ENCODE measurements at places on chromosomes 4 and X.

DNA sequence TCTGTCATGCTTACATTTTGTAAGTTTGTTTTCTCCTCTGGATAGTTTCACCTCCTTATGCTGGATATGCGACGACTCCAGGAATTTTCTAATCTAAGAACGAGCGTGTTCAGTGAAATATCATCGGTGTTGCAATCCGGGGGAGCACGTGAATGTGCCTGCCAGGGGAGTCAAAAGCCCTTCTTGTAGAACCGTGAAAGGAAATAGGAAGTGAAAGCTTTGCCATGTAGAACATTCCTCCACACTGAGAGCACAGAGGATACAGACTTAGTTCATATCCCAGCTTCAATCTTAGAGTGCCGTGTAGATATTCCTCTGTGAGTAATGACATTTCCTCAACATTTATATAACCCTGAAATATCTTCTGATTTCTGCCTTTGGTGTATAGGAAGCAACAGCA, 121.2 kb downstream of the VEGFC start:
- no peak for DNase-seq

DNA sequence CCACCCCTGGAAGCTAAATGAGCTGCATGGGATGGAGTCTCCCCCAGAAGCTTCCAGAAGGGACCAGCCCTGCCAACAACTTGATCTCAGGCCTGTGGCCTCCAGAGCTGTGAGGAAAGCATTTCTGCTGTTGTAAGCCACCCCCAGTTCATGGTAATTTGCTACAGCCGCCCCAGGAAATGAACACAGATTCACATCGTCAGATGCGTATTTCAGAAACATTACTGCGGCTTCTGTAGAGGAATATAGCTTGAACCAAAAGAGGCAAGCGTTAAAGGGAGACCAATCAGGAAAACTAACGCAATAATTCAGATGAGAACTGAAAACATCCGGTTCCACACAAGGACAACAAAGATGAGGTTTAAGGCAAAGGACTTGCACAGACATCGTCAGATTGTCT, 128.4 kb upstream of the TBL1X start:
- no peak for DNase-seq

- DNase-seq, result no peak
These were observed 32.9 kb downstream of the SETD7 start for GRCh38 chr4:139523076-139523475.

DNA sequence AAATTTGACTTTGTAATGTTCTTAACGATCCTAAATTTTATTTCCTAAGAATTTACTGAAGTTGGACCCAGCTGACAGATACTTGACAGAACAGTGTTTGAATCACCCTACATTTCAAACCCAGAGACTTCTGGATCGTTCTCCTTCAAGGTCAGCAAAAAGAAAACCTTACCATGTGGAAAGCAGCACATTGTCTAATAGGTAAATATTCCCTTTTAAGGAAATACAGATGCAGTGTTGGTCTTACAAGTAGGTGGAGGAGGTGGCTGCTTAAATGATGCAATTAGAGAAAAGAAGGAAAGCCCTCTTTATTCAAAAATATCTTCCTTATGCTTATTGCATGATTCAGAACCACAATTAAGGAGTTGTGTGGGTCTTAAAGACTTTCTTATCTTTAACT, 73.5 kb downstream of the RS1 start:
- no peak for DNase-seq

DNA sequence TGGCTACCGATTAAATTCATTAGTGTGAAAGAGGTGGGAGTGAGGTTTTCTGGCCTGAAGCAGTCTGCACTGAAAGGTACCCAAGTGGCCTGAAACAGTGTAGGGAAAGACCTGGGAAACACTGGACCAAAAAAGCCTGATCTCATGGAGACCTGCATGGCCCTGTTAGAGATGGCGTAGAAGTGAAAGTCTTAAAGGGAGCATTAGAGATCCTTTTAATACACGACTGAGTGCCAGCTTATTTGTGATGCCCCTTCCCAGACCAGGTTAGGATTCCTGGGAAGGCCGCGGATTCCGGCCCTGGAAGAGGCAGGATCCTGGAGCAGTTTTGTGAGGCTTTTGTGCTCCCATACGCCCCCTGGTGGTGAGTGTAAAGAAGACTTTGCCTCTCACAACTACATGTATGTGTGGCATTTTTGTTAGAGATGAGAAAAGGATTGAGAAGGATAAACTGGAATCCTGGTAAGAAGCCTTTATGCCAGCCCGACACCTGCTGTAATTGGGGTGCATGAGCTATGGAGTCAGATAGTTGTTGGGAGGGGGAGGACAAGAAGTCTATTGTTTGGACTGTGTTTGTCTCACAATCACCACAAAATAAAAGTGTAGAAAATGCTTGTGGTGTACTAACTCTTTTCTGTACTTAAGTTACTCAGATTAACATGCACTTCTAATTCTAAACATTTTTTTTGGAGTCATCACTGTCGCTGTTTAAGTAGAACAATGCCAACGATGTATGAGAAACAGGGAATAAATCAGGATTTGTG, 54.0 kb downstream of the JADE1 start:
- DNase-seq, result peak; percentile 56

DNA sequence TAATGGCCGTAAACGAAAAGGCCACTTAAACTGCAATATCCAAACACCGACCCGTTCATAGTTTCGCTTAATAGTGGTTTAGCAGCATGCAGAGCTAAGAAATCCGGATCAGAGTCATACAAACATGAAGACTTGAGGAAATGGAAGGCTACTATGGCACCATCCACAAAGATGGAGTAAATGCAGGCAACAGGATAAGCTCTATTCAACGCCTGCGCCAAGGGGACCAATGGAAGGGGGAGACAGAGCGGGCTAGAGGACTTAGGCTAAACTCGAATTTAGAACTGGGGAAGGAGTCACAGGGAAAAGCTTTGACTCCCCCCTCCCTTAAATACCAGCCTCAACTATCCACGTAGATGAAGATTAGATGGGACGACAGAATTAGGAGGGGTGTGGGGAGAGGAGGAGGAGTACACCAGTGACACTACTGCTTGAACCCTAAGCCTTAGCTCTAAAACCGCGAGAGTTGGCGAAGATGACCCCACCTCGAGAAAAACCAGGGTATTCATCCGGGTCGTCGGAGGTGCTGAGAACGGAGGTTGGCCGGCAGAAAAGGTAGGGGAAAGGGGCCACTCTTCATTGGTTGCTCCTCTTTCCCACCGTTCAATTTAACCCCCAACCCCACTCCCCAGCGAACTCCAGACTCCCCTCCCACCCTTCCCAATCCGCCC, 3.5 kb downstream of the HUWE1 start:
- peak; percentile 13 for DNase-seq

DNA sequence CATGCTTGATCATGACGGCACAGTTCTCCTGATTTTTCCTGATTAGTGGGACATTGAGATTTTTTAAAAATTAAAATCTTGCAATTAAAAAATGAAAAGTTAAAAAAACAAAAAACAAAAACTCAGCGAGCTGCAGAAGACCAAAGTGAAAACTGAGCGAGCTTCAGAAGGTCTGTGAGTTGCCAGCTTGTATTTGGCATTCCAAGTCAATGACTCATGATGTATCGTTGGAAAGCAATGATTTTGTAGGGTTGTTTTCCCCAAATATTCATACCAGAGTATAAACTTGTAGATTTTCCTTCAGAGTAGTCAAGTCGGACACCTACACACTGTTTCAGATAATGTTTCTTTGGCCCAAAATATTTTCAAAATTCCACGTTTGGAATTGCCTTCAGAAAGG, 76.9 kb downstream of the LRRC66 start:
- DNase-seq, result no peak

GRCh38 chr4:138192113-138192512, 50.0 kb downstream of the SLC7A11 start:
- DNase-seq, result no peak

DNA sequence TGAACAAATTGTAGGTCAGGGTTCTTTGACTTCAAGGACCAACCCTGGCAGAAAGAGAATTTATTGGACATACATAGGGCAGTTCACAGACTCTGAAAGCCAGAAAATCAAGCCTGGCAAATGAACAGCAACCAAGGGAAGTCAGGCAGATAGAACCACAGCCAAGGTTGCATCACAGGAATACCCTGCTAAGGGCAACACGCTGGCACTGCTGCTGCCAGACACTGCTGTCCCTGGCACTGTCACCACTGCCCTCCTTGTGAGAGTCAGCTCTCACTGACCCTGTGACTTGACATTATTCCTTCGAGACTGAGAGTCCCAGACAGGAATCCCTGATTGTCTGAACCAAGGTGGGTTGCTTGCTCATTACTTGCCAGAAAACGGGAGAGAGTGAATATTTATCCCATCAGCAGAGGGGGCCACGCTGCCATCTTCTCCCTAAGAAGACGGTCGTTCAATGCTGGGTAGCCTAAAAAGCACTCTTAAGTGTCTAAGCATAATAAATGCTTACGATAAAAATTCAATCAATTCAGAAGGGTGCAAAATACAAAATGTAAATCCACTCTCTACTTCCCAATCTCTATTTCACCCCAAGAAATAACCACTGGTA, 23.2 kb upstream of the PTTG2 start:
- no peak for DNase-seq

DNA sequence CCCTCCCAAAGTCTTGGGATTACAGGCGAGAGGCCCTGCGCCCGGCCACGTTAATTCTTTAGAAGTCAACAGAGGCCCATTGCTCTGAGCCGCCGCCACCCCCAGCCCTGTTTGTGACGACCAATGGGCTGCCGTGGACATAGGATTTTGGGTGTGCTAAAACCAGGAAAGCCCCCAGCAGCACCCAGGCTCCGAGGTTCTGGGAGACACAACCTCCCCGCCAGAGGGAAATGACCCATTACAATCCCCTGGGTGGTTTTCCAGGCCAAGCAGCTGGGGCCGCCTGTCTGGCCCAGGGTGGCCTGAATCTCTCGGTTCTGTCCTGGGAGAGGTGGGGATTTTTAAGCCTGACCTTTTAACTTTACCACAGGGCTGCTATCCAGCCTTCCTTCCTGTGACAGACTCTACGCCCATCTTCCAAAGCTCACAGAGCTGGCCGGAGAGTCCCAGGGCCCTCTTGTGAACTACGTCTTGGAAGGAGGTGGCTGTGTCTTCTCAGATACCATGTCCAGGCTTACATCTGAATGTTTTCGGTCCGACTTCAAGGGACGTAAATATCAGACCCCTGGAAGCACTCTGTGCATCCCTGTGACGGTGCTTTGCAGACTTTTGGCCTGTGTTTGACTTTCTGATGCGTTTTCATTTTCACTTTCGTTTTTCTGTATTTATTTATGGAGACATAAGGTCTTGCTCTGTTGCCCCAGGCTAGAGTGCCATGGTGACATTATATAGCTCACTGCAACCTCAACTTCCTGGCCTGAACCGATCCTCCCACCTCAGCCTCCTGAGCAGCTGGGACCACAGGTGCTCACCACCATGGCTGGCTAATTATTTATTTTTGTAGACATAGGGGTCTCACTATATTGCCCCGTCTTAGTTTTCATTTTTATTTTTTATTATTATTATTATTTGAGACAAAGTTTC, 36.0 kb downstream of the P2RY8 start:
- DNase-seq, result peak; percentile 12

DNA sequence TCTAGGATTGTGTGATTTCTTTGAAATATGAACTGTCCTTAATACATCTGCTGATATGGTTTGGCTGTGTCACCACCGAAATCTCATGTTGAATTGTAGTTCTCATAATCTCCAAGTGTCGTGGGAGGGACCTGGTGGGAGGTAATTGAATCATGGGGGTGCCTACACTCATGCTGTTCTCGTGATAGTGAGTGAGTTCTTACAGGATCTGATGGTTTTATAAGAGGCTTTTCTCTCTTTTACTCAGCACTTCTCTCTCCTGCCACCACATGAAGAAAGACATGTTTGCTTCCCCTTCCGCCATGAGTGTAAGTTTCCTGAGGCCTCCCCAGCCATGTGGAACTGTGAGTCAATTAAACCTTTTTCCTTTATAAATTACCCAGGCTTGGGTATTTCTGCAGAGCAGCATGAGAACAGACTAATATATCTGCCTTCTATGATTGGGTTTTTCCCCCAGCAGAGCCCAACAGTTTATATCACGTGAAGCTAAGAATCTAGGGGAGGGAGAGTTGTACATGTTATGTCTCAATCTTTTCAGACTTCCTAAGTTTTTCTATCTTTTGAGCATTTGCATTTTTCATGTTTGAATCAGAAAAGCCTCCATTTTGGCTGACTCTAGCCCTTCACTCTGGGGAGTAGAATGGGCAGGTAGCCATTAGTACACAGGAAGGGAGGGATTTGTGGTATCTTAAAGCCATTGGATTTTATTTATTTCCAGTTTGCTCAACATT, 58.9 kb downstream of the PLAC1 start:
- DNase-seq, result no peak

DNA sequence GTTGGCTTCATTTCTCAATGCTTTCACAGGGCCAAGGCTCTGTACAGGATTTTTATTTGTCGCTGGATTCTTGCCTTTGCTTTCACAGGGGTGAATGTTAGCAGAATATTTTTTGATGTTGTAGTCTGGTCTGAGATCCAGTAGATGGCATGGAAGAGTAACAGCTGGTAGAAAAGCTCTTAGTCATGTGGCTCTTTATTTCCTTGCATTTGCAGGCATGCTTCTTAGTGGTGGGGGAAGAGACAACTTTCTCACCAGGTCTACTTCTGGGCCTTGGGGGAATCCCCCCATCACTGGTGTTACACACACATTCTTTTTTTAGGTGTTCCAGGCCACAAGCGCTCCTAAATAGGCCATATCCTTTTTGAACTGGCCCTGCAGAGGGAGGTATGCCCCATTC, 58.2 kb upstream of the DKK2 start:
- no peak for DNase-seq

GRCh38 chrX:124925681-124926080, 394.0 kb upstream of the TEX13C start:
- DNase-seq, result no peak

DNA sequence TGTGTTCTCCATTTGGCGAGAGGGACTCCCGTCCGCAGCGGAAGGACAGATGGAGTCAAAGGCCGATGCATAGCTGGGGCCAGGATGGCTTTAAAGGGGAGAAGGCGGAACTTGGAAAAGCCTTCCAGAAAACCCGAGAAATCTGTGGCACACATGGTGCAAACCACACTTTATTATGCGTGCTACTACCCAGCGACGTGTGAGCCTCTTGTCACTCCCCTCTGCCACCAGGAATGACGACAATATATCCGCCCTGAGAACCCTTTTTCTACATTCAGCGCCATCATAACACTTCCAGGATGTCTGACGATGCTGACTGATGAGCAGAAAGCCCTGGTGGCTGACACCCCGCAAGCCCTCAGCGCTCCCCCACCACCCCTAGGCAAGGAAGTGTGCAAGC, 689 bp upstream of the DCHS2 start:
- DNase-seq, result no peak

DNA sequence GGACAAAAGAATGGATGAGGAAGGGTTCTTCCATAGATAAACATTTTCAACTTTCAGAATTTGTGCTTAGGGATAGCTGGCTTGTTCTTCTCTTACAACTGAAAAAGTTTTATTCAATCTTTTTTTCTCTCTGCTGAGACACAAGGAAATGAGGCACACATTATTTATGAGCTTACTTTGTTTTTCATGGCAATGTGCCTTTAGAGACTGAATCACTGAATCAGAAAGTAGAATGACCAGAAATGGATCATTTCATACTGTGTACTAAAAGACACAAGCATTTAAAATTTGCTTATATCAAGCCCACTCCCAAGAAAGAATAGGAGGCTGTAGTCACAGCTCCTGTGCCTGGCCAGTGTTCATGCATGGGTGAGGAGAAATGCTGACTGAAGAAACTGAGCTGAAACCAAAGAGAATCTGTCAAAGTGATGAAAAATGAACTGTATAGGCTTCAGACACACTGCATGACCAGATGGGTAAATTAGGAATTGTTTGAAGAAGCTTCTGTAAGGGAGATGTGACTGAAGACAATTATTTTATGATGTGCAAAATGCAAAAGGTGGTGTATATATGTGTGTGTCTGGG, 413.8 kb downstream of the RAPGEF2 start:
- no peak for DNase-seq

All from central memory CD8-positive, alpha-beta T cell (primary cell).